ENCODE measurements at places on chromosomes 4 and X. TPM values are rescaled to one million over a fixed set of nuclear protein-coding genes. Genes with fewer than 3 reads are reported as not detected.

DNA sequence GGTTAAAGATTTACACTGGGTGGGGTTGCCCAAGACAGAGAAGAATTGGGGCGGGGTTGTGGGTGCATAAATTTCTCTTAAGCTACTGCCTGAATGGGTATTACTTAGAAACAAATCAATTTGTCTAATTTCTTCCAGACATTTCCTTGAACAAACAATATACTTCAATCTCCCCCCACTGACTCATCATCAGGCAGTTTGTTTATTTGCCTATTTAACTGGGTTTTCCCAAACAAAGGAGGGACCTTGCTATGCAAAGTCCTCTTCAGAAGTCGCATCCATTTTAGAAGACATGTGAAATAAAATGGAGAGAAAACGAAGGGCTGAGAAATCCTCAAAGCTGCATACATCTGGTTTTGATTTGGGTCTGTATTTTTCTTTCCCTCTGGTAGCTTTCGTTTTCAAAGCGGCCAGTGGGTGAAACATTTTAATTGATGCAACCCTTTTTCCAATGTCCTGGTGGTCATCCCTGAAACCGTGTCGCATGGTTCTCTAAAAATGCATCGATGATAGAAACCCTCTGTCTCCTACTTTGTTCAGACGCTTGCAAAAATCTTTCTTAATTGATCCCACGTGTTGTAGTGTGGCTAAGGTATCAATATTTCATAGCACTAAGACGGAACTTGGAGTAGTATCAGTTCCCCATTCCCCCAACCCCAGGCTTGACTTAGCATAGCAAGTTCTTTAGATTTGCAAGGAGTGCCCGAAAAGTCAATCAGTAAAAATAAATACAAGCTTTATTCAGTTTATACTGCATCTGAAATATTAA, 115.1 kb upstream of the MXRA5 start:
- DNase-seq = peak; percentile 18

DNA sequence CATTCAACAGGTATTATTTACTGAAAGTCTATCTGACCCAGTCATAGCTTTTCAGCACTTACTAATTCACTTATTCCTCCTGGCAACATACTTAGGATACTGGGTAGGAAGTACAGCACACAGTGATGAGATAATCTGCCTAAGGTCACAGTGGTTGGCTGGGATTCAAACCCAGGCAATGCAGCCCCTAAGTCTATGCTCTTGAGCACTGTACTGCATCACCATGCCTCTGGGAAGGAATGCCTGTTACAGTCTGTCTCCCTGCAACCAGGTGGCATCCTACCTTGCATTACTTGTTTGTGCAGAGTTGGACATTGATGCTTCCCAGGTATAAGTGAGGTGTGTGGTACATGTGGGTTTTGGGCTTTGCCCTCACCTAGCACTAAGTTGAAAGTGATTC, 21.5 kb upstream of the LRAT start:
- no peak for DNase-seq

GRCh38 chrX:118603981-118604380, 108.4 kb downstream of the DOCK11 start:
- peak; percentile 44 for DNase-seq

GRCh38 chr4:31917334-31917733, 1197.2 kb downstream of the PCDH7 start:
- no peak for DNase-seq

GRCh38 chrX:44873415-44874276, 658 bp downstream of the KDM6A start:
- DNase-seq = peak; percentile 55

Gene SEPSECS
- 12.4 TPM for total RNA-seq

- no peak for DNase-seq
Observed at GRCh38 chr4:111997785-111998184, 147.5 kb upstream of the FAM241A start.

DNA sequence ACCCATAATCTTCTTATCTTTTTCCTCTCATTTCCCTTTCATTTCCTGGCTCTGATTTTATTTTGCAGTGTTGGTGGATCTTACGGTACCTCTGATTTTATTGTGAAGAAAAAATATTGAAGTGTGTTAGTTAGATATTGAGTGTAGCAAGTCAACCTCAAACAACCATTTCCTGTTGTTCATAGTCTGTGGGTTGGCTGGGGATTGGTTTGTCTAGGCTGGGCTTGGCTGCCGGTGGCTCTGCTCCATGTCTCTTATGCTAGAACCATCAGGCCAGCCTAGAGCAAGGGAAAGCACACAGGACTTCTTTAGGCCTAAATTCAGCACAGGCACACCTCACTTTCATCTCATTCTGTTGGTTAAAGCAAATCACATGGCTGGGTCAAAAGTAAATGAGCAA, 383.1 kb upstream of the LCORL start:
- no peak for DNase-seq

DNA sequence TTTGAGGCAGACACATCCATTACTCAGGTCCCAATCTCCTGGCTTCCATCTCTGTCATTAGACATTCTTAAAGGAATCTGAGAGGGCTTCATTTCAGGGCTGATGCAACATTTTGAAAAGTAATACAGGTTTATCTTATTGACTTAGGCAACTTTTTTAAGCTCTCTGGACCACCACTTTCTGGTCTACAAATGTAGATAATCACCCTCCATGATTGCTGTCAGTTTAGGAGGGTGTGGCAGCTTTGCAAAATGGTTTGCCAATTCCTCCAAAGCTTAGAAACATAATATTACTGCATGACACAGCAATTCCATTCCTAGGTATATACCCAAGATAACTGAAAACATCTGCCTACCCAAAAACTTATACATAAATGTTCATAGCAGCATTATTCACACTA, 77.6 kb downstream of the ARHGAP6 start:
- DNase-seq = no peak

Gene NUDT10
- total RNA-seq = 1.8 TPM

GRCh38 chrX:23790155-23790497, 7.2 kb downstream of the SAT1 start:
- no peak for DNase-seq

- DNase-seq = peak; percentile 81
Observed at GRCh38 chr4:142405021-142405694, 440.9 kb downstream of the INPP4B start.

Gene BCAP31
- 94.8 TPM for total RNA-seq

GRCh38 chr4:66767442-66767841, 777.9 kb downstream of the CENPC start:
- no peak for DNase-seq

DNA sequence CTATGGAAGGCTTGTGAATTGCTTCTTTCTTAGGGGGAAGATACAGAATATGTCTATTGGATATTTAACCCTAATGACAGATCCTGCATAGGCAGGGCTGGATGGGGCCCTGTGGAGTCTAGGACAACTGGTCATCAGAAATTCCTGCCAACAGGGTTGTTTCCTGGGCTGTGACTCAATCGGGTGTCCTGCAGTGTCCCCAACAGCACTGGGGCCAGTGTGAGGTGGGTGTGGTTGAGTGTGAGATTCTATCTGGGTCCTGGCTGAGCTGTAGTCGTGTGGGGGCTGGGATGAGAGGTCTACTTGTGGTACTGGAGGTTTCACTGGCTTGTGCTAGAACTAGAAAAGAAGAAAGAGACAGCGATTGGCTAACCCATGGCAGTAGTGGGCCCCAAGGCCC, 87.3 kb upstream of the WDR1 start:
- no peak for DNase-seq

DNA sequence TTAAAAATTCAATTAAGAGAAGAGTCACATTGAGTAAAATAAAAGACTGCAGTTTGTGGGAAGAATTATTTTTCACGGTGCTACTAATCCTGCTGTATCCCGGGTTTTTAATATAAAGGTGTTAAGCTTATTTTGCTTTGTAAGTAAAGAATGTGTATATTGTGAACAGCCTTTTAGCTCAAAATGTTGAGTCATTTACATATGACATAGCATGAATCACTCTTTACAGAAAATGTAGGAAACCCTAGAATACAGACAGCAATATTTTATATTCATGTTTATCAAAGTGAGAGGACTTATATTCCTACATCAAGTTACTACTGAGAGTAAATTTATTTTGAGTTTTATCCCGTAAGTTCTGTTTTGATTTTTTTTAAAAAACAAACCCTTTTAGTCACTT, 39.7 kb downstream of the IRS4 start:
- DNase-seq = no peak

Gene MAGEA12
- not detected for total RNA-seq

DNA sequence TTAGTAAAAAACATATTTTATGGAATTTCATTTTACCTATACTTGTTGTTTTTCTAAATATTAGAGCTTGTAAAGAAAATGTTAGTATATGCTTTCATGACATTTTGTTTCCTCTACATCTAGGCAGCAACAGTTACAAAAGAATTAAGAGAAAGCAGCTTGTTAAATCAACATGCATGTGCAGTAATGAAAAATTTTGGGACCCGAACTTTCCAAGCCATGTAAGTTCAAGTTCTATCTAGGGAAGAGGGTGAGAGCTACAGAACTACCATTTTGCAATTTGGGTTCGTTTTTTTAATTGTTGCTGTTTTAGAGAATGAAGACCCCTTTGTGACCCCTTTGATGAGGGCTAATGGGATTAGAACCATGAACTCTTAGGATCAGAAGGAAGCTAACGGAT, 7.2 kb downstream of the AFP start:
- DNase-seq = no peak

DNA sequence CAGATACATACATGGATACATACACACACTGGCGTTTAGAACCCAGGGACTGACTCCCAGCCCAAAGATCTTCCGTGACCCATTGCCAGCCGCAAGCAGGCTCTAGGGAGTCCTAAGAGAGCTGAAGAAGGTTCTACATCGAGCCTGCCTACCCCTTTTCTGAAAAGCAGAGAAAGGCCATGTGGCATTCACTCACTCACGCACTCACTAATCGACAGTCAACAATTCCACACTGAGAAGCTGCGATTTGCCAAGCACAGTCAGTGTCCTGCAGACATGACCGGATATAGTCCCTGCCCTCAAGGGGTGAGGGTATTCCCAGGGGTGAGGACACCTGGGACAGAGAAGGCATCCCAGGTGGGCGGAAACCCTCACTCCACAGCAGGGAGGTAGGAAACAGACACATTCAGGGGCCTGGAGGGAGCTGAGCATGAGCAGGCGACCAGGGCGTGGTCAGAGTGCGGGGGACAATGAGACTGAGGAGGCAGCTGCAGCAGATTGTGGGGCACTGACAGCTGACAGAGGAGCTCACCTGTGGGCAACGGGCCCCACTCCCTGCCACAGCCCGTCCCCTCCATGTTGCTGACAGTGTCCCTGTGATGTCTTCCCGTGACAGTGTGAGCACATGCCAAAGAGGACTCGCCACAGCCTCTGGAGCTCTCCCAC, 13.2 kb upstream of the MAN2B2 start:
- DNase-seq = no peak

Gene GAGE13
- total RNA-seq = not detected

DNA sequence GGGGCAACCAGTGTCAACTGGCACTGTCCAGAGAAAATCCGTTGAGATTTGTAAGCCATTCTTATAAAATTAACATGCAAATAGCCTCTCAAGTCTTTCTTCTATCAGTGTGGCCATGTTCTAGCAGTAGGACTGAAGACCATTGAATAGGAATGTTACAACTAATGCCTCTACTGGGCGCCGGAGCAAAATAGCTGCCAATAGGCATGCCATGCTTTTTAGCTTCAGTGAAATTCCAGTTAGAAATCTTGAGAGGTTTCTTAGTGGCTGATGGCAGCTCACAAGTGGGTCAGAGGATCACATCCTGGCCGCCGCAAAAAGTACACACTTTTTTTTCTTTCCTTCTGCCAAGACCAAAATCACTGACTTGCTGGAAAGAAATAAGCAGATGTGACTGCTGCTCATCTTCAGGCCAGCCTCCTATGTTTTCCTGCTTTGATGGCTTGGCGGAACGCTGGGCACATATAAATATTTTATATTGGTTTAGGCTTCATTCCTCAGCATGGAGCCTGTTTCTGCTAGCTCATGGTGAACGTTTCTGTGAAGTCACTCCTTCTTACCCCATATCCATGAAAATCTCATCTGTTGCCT, 293.1 kb downstream of the TENM3 start:
- peak; percentile 38 for DNase-seq

Gene TMSB15C
- total RNA-seq = 2.6 TPM

DNA sequence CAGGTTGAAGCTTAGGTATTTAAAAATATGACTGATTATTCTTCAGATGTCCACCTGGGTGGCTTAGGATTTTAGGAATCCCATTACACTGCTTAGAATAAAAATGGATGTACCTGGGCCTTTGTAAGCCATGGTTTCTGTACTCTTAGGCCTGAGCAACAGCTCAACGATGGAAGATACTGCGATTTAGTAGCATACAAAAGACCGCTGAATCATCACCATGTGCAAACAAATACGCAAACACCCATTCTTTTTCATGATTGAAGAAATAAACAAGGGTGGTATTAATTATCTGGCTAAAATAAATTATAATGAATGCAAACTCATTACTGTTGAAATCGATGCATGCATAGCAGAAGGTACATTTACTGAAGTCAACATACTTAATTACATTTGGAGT, 188.9 kb downstream of the ZNF330 start:
- no peak for DNase-seq

Gene RBMXL3
- total RNA-seq = not detected

DNA sequence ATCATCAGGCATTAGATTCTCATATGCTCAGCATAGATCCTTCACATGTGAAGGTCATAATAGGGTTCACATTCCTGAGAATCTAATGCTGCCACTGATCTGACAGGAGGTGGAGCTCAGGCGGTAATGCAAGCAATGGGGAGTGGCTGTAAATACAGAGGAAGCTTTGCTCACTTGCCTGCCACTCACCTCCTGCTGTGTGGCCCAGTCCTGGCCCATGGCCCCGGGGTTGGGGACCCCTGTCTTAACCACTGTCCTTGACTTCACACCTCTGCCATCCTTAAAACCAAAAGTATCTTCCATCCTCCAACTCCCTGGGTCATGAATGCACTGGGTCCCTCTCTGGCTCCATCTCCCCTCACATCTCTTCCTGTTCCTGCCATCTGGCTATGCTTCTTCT, 129.1 kb downstream of the HMX1 start:
- no peak for DNase-seq

Gene BANK1
- total RNA-seq = 0.26 TPM

DNA sequence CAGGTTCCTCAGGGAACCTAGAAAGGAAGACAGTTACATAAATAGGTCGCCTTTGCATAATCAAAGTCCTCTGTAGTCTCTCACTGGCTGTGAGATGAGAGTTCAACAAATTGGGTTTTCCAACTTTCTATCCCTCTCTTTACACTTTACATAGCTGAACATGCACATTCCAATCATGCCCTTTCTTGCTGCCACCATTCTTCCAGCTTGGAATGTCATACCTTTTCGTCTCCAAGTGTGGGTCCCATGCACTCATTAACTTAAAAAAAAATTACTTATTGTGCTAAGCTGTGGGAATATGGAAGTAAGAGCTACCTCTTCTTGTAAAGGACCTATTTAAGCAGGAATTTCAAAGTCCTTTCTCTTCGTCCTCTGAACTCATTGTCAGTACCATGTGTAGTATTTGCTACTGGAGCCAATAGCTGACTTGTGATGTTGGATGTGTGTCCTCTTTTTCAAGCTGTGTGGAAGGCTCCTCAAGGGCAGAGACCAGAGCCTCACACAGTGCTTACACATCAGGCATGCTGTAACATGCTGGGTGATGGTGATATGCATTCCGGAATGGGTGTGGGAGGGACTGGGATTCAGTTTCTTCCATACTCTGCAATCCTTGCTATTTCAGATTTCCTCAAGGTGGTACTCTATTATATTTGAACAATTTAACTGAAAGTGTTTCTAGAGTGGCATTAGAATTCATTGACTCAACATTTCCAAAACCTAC, 7.1 kb downstream of the ENOPH1 start:
- DNase-seq = no peak

Gene MAGED2
- total RNA-seq = 148 TPM

GRCh38 chr4:8016527-8016926, 76.9 kb upstream of the AFAP1 start:
- no peak for DNase-seq

All from fibroblast of lung (primary cell).